ENCODE measurements at places on chromosomes 5 and 9.

DNA sequence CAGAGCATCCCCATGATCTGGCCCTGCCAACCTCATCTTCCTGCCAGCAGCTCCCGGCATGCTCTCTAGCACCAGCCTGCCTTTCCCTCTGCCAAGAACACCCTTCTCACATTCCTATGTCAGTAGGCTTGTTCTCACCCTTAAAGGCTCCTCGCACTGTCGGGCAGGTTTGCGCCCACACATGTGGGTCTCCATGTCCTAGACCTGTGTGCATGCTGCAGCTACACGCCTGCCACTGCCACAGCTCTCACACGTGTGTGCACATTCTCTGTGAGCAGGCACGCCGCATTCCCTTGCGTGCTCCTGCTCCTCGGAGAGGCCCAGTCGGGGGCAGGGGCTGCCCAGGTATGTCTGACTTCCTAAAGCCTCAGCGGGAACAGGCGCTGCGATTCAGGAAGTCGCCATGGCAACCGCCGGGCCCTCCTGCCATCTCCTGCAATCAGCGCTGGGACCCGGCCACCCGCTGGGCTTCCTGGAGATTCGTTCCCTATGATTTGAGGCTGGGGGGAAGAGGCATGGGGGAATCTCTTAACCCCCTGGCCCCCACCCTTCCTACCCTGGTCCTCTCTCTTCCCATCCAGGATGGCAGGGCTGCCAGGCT is 28.1 kb downstream of the NDUFA8 start:
- no peaks in the 10 kb centered on the region for H3K36me3 ChIP-seq
- H3K27me3 ChIP-seq = peaks cover 15% of the 10 kb centered on the region
- no peak for DNase-seq
- H3K27ac ChIP-seq = no peak overlapping the region
- H3K4me1 ChIP-seq = peaks cover 35% of the 10 kb centered on the region

GRCh38 chr9:124185413-124185812 is 72.3 kb upstream of the NEK6 start:
- peaks cover 15% of the 10 kb centered on the region for H3K4me1 ChIP-seq
- DNase-seq = no peak

DNA sequence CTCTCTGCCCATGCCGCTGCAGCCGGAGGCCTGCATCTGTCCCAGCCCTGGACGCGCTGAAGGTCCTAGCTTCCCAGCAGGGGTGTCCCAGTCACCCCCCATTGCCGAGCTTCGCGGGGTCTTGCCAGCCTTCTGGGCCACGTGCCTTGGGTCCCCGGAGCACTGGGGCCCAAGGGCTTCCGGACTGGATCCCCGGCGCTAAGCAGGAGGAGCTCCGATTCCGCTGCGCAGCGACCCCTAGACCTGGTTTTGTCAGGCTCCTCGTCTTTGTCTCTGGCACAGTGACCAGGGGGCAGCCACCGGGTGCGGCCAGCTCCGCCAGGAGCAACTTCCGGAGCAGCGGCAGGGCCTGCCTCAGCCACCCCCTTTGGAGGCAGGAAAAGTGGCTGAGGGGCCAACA is 3.3 kb upstream of the IRX1 start:
- DNase-seq = no peak
- H3K27ac ChIP-seq = no peak overlapping the region
- peaks cover 44% of the 10 kb centered on the region for H3K4me1 ChIP-seq

GRCh38 chr5:154652746-154653417 is 102.3 kb upstream of the LARP1 start:
- H3K4me3 ChIP-seq = no peak overlapping the region
- no peak for DNase-seq
- H3K36me3 ChIP-seq = no peaks in the 10 kb centered on the region
- no peak overlapping the region for H3K27ac ChIP-seq

GRCh38 chr5:133222979-133223378 is 171.2 kb downstream of the HSPA4 start:
- no peak overlapping the region for H3K27ac ChIP-seq
- no peak for DNase-seq
- no peaks in the 10 kb centered on the region for H3K36me3 ChIP-seq
- H3K4me1 ChIP-seq = peaks cover 6% of the 10 kb centered on the region
- no peaks in the 10 kb centered on the region for H3K27me3 ChIP-seq

- no peaks in the 10 kb centered on the region for H3K27me3 ChIP-seq
- H3K36me3 ChIP-seq = peaks cover 8% of the 10 kb centered on the region
- H3K4me1 ChIP-seq = peaks cover 15% of the 10 kb centered on the region
- DNase-seq = no peak
These were observed 1.1 kb upstream of the ARHGEF39 start for GRCh38 chr9:35666045-35666444.

- no peak for DNase-seq
- no peaks in the 10 kb centered on the region for H3K4me1 ChIP-seq
- H3K27me3 ChIP-seq = no peaks in the 10 kb centered on the region
- H3K36me3 ChIP-seq = no peaks in the 10 kb centered on the region
- H3K27ac ChIP-seq = no peak overlapping the region
- no peak overlapping the region for H3K4me3 ChIP-seq
These were observed 493.9 kb downstream of the CCDC171 start for GRCh38 chr9:16046713-16047112.

GRCh38 chr9:18805386-18805785 is 227.6 kb downstream of the SAXO1 start:
- H3K4me3 ChIP-seq = no peak overlapping the region
- DNase-seq = no peak
- H3K27ac ChIP-seq = no peak overlapping the region
- H3K27me3 ChIP-seq = no peaks in the 10 kb centered on the region
- no peaks in the 10 kb centered on the region for H3K4me1 ChIP-seq
- no peaks in the 10 kb centered on the region for H3K36me3 ChIP-seq

GRCh38 chr9:80649001-80649420 is 1040.3 kb downstream of the TLE1 start:
- no peak overlapping the region for H3K4me3 ChIP-seq
- no peaks in the 10 kb centered on the region for H3K4me1 ChIP-seq
- no peaks in the 10 kb centered on the region for H3K27me3 ChIP-seq
- no peak overlapping the region for H3K27ac ChIP-seq

DNA sequence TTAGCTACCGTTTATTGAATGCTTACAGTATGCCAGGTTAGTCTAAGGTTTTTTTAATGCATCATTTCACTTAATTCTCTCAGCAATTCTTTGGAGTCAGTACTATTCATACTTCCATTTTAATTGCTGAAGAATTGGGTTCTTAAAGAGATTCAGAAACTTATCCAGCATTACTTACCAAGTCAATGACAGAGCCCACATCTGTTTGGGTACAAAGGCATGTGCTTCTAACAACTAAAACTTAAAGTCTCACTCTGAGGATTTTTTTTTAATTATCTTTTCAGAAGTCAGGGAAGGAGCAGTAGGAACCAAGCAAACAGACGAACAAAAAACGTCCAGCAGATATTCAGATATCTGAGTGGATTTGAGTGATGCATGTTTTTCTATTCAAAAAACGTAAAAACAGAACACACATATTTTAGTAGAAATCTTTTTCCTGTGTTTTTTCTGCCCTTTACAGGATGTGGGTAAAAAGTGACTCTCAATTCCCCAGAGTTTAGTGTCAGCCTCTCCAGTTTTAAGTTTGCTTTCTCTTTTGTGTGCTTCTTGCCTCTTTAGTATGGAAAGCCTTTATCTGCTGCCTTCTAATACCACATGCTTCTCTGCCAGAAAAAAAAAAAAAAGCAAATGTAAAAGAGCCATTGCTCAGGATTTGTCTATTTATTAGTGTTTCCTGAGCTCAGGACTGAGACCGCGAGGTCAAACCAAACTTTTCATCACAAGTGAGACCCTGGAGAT is 118.0 kb downstream of the PRKACG start:
- no peak overlapping the region for H3K27ac ChIP-seq
- H3K4me3 ChIP-seq = no peak overlapping the region
- no peaks in the 10 kb centered on the region for H3K36me3 ChIP-seq
- peak; percentile 20 for DNase-seq

DNA sequence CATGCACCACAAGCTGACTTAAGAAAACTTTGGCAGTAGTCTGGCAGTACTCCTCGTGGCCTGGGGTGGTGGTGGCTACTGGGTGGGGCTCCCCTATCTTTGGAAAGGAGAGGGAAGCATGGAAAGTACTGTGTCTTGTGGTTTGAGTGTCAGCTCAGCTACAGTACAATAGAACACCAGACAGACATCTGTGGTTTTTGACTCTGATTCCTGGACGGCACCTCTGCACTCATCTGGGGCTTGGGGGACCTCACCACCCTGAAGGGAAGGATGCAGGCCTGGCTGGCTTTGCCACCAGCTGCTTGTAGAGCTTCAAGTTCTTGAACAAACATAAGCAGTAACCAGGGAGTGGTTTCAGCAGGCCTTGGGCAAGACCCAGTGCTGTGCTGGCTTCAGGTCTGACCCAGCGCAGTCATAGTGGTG is 40.6 kb downstream of the TNFSF8 start:
- H3K4me3 ChIP-seq = no peak overlapping the region
- H3K27me3 ChIP-seq = no peaks in the 10 kb centered on the region
- DNase-seq = no peak
- H3K27ac ChIP-seq = no peak overlapping the region

- H3K36me3 ChIP-seq = no peaks in the 10 kb centered on the region
- no peaks in the 10 kb centered on the region for H3K4me1 ChIP-seq
- no peak overlapping the region for H3K27ac ChIP-seq
- no peak overlapping the region for H3K4me3 ChIP-seq
- no peak for DNase-seq
These were observed 1023.4 kb downstream of the TLE4 start for GRCh38 chr9:80595192-80595591.
